Breast epithelium (tissue), 4 donors: ENCODE measurements at places on chromosomes 3 and 15.
A peak's percentile ranks its signal among the peaks of the same experiment; 100 is the strongest.

- DNase-seq, result no peak
Observed at GRCh38 chr3:106022913-106023312, 154.1 kb upstream of the CBLB start.

DNA sequence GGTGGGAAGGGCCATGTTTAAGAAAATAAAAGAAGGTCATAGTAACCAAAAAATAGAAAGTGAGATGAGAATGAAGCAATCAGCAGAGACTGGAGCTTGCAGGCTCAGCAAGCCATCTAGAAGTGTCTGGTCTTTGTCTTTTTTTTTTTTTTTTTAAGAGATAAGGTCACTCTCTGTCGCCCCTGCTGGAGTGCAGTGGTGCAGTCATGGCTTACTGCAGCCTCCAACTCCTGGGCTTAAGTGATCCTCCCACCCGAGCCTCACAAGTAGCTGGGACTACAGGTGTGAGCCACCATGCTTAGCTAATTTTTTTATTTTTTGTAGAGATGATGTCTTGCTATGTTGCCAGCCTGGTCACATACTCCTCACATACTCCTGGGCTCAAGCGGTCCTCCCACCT lies 36.2 kb downstream of the GXYLT2 start:
- DNase-seq, result no peak

DNA sequence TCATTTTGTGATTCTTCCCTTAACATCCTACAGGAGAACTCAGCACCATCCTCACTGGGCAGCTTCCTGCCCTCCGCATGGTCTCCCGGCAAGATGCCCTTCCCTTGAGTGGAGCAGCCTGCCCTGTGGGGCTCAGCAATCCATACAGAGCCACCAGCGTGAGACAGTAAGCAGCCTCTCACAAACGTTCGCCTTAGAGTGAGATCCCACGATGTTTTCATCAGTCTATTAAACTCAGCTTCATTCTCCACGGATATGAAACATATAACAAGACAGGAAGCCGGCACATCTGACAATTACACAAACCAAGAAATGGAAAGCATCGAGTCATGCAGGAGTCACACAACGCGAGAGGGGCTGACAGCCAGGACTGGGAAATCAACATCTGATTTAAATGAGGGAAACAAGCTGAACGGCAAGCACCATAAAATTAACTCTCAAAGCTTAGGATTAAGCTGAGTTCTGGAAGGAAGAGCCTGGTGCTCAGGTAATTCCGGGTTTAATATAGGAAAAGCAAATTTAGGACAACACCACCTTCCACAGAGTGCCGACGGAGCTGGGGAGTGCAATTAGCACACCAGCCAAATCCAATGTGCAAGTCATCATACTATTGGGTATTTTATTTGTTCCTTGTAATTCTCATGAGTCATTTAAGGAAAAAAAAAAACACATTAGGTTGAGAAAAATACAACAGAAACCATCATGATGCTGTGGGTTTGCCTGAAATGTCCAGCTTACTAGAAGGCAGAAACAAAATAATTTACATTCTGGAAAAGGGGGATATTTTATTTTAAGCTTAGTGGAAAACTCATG lies 272.0 kb downstream of the OCA2 start:
- DNase-seq, result no peak

DNA sequence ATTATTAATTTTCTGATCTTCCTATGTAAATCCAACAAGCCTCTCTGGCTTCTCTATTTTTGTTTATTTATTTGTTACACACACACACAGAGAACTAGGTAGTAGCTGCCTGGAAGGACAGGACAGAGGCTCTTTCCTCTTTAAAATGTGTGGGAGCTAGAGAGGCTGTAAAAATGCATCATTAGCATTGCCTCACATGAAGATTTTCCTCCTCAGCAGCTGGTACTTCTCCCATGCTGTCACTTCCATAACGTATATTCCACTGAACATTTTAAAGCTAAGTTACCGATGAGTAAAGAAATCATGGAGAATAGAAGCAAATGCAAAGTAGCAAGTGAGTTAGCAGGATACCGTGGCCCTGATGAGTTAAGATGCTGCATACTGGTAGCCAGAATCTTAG lies 63.9 kb downstream of the IMPG2 start:
- no peak for DNase-seq

GRCh38 chr3:9247941-9248521 lies 1.4 kb downstream of the SRGAP3 start:
- DNase-seq, result no peak

- peak; percentile 19 for DNase-seq
Observed at GRCh38 chr15:77282333-77282732, 137.6 kb downstream of the PEAK1 start.

GRCh38 chr15:70356062-70356860 lies 258.5 kb upstream of the TLE3 start:
- DNase-seq, result no peak

- no peak for DNase-seq
Observed at GRCh38 chr3:140636406-140637138, 41.3 kb upstream of the TRIM42 start.

DNA sequence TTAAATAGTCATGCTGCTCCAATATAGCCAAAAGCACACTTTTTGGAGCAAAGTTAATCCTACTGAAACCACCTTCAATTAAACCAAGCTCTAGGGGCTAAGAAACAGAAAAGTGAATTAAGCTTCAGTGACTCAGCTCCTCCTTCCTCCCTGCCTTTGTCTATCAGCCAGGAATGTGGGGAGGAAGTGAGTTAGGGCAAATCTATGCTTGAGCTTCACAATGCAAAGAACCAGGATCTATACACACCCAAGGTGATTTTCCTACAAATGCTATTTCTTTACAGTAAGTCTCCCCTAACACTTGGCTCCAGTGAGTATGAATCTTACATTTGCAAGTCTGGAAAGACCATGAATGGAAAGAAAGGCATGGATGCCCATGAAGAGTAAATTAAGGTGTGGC lies 212.1 kb downstream of the P3H2 start:
- DNase-seq, result no peak
